ENCODE measurements at places on chromosomes 3 and 15.

GRCh38 chr3:39052583-39052982, 767 bp downstream of the WDR48 start:
- DNase-seq = no peak

DNA sequence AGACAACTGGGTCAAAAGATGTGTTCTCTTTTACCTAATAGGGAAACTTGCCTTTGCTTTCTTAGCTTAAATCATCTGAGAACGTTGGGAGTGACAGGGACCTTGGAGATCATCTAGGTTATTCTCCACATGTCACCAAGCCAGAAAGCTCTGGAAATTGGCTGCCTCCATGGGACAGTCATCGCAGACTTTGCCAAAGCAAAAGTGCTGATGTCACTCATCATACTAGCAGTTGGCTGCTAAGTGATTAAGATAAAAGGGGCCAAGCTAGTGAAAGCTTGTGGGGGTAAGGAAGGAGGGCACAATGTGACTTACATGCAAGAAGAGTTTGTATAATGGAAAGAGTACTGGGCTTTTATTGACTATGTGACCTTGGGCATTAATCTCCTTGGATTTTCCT, 198.0 kb upstream of the PFN2 start:
- no peak for DNase-seq

DNA sequence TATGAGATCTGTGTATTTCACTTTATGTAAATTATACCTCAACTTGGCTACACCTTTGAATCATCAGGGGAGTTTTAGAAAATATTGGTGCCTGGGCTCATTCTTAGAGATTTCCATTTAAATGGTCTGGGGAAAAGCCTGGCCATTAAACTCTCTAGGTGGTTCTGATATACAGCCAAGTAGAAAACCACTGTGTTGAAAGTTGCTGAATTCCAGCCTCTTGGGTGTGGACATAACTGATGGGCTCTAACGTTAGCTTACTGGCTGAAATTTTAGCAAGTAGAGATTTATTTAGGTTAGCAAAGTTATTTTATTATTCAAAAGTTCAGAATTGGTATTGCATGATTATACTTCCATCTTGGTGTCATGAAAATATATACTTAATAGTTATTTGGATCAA, 84.1 kb downstream of the ATG7 start:
- no peak for DNase-seq

DNA sequence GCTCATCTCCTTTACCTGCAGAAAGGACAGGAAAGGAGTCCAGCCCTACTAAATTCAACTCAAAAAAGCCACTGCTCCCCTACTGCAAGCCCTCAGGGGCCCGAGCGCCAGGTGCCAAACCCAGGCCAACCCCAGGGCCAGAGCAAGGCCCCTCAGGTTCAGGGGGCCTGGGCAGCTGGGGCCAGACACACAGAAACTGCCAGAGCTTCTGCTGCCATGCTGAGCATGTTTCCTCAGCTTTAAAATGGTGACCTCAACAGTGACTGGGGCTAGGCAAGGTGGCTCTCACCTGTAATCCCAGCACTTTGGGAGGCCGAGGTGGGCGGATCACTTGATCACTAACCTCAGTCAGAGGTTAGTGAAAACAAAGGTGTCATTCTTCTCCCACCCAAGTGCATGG, 38.8 kb downstream of the KLHL25 start:
- no peak for DNase-seq

DNA sequence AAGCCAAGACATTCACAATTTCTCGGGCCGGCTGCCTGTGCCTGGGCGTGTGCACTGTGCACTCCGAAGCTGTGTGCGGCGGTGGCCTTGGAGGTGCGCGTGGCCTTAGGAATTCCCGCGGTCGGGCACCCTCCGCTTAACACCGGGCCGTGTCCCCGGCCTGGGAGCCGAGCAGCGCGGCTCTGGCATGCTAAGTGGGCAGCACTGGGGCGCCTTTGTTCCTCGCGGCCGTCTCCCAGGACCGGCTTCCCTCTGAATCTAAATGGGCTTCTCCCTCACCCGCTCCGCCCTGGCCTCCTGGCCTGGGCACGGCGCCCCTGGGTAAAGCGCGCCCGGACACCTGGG, 498 bp upstream of the ARNT2 start:
- DNase-seq = no peak

- DNase-seq = no peak
These were observed 33.4 kb downstream of the SLCO3A1 start for GRCh38 chr15:91886878-91887277.

- peak; percentile 44 for DNase-seq
These were observed 675 bp downstream of the RBM15B start for GRCh38 chr3:51391566-51392354.

DNA sequence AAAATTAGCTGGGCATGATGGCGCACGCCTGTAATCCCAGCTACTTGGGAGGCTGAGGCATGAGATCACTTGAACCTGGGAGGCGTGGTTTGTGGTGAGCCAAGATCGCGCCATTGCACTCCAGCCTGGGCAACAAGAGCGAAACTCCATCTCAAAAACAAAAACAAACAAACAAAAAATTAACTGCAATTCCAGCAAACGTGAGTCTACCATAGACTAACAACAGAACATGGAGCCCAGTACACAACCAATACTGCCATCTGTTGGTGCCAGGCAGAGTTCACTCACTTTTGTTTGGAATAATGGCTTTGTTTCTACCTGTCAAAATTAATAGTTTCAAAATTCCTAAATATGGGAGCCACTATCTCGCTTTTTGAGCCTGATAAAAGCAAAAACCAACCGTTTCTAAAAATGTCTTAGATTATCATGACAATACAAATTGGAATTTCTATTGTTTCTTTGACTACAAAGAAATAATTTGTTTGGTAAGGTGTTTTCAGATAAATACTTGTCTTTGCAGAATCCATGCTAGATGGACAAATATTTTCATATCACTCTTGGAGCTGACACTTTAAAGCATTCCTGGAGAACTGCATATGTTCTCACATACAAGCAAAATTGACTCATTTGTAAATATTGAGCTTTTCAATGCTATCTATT, 45.0 kb downstream of the GPR176 start:
- peak; percentile 13 for DNase-seq

- no peak for DNase-seq
These were observed 2.8 kb downstream of the NISCH start for GRCh38 chr3:52458031-52458760.

DNA sequence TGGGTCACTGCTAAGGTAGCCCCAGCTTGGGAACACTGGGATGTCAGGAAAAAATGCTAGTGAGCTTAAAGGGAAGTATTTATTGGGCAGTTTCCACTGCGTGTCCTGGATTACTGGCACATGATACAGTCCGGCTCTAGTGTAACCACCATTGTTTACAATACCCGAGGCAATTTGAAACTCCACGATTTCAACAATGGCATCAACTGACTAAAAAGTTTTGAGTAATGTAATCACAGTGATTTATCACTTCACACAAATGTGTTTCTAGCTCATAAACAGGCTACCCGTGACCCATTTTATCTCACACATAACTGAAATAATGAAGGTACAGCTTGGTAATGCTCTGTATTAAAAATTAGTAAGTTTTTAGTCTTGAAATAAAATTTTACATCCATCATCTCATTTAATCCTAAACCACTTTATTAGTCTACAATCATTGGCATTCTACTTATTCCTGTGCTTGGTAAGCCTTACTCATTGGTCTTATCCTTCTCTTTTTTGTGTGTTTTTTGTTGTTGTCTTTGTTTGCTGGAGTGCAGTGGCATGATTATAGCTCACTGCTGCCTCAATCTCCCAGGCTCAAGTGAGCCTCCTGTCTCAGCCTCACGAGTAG, 7.6 kb downstream of the ZMAT3 start:
- no peak for DNase-seq

DNA sequence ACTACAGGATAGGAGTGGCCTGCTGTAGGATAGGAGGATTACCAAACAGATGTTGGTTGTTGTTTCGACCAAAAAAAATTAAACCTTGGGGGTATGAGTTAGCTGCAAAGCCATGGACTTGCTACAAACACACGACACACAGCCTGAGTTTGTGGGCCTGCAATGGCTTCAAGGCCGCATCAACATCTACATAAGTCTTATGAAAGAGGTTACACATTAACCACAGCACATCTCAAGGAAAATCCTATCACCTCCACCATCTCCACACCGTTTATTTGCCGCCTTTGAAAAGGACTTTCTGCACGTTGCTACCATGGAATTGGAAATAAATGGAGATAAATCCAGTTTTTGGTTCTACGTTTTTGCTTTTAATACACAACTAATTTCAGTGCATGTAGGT, 23.0 kb downstream of the LRIG1 start:
- no peak for DNase-seq

- DNase-seq = no peak
These were observed 4.8 kb downstream of the GPR171 start for GRCh38 chr3:151197981-151198767.

DNA sequence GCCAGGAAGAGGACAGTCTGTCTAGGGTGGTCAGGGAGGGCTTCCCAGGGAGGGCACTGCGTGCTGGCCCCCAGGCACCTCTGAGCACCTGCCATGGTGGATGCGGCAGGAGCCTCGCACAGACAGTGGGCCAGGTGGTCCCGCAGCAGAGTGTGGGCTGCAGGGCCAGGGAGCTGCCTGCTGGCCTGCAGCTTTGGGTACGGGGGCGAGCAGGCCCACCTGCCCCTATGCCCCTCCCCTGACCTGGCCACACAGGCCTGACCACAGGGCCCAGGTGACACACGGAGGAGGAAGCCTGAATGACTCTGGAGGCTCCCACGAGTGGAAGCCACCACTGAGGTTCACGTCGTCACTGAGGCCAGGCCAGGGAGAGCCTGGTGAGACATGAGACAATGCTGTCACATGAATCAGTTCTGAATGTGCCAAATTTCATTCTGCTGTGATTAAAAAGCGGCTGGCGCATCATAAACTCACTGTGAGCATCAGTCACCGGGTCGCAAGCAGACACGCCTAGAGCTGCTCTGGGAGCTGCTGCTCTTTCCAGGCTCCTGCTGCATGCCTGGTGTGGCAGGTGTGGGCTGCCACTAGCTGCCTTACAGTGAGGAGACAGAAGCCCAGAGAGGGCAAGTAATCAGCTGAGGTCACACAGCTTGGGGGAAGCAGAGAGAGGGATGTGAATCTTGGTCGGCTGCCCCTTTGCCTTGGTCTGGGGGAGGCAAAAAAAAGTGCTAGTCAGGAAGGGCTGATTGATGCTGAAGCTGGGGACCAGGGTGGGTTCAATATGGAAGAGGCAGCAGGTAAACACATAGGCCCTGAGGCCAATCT, 39.5 kb upstream of the IQSEC1 start:
- DNase-seq = no peak

DNA sequence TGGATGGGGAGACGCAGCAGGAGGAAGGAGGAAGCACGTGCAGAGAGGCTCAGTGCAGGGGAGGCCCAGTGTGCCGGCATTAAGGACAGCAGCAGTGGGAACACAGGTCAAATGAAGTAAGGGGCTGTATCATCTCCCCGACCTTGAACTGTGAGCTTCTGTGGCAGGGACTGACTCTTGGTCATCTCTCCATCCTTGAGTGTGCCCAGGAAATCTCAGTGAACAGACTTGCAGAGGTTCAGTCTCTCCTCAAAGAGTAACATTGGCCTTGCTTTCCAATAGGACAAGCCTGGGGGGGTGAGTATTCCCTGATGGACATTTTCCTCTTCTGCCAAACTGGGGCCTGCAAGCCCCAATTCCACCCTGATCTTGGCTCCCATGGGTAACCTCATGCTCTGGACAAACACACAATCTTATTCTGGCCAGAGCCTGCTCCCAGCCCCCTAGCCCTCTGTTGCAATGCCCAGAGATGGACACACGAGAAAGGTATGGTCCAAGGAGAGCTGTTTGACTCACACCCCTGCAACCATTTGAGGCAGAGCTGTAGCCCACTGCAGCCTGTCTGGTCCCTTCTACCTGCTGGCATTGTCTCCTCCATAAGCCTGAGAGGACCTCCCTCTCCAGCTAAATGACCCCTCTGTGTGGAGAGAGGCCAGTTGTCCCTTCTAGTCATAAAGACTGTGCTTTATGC, 50.9 kb downstream of the TLE3 start:
- DNase-seq = no peak

- DNase-seq = no peak
These were observed 47.3 kb downstream of the PPCDC start for GRCh38 chr15:75070674-75071073.

DNA sequence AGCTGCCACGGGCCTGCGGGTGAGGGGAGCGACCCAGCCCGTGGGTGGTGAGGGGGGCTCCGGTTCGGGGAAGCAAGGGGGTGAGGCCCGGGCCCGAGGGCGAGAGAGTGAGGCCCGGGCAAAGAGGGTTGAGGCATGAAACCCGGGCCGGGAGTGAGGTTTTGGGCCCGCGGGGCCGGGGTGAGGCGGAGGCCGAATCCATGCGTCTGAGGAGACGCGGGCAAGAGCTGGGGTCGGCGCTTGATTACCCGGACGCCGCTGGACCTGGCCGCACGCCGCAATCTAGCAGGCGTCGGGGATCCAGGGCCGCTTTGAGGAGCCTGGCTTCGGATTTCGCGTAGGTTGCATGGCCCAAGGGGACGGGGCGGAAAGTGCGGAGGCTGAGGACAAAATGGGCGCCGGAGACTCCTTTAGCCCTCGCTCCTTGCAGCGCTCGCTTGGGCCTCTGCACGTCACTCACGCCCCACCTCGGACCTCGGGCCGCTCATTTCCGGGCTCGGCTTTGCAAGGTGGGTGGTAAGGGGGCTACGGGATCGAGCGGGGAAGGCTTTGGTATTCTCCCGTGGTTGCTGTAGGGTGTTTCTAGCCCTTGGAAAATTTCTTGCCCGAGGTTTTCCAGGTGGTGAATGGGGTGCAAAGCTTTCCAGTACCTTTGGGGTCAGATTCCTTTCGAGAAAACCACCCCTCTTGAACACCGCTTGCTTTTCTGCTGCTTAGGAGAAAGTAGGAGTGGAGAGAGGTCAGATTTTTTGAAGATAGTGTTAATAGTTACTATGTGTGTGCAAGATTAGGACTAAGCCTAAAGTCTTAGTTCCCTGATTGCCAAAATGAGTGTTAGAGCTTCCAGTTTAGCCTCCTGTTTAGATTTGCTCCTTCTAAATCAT, 827 bp downstream of the SLC25A36 start:
- DNase-seq = peak; percentile 10

DNA sequence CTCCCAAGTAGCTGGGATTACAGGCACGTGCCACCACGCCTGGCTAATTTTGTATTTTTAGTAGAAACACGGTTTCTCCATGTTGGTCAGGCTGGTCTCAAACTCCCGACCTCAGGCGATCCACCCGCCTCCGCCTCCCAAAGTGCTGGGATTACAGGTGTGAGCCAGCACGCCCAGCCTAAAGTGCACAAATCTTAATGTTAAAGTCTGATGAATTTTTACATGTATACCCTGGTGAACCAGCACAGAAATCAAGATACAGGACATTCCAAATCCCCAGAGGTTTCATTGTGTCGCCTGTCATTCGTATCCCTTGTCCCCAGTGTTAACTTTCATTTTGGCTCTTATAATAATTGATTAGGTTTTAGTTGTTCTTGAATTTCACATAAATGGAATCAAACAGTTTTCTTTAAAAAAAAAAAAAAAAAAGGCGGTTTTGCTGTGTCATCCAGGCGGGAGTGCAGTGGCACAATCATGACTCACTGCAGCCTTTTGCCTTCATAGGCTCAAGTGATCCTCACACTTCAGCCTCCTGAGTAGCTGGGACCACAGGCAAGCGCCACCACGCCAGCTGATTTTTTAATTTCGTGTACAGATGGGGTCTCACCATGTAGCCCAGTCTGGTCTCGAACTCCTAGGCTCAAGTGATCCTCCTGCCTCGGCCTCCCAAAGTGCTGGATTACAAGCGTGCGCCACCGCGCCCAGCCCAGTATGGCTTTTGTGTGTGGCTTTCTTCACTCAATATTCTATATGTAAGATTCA, 1.5 kb upstream of the TM4SF19 start:
- DNase-seq = no peak

- DNase-seq = no peak
These were observed 34.5 kb upstream of the TRPM1 start for GRCh38 chr15:31136016-31136415.

- DNase-seq = no peak
These were observed 46.0 kb downstream of the PPCDC start for GRCh38 chr15:75069301-75069925.

Data from CD4-positive, alpha-beta T cell treated with Interleukin-15 for 4 hours (primary cell).